ENCODE measurements at places on chromosomes 6 and 20. TPM values are rescaled to one million over a fixed set of nuclear protein-coding genes. Genes with fewer than 3 reads are reported as not detected.

Gene HLA-DPB1
- total RNA-seq = not detected

GRCh38 chr6:11277275-11278206 is 45.1 kb upstream of the NEDD9 start:
- DNase-seq = peak; percentile 87

Gene MYH7B
- not detected for total RNA-seq

Gene CTAGE9
- total RNA-seq = not detected

DNA sequence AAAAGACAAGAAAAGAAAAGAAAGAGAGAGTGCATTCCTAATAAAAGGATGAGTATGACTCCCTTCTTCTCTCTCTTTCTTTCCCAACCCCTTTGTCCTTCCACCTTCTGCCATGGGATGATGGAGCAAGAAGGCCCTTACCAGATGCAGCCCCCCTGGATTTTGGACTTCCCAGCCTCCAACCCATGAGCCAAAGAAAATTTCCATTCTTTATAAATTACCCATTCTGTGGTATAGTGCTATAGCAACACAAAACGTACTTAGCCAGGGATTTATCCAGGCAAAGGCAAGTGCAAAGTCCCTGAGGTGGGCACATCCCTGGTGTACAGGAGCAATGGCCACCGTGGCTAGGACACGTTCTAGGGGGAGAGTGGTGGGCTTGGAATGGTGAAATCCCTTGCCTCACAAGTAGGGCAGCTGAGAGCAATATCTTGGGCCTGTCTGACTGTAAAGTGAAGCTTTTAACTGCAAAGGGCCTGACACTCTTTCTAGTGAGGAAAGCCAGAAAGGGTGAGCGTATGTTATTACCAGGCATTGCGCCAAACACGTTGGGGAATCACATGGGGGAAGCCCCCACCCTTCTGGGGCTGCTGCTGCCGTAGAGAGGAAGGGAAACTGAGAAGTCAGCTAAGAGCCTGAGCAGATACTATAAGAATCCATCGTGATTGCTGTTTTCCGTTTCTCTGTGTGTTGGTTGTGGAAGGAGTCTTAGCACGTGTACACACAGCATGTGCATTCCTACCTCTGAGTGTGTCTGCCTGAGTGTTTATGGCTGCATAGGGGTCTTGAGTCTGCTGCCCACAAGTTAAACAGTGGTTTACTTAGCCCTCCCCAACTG is 50.7 kb upstream of the SIRPA start:
- DNase-seq = no peak

DNA sequence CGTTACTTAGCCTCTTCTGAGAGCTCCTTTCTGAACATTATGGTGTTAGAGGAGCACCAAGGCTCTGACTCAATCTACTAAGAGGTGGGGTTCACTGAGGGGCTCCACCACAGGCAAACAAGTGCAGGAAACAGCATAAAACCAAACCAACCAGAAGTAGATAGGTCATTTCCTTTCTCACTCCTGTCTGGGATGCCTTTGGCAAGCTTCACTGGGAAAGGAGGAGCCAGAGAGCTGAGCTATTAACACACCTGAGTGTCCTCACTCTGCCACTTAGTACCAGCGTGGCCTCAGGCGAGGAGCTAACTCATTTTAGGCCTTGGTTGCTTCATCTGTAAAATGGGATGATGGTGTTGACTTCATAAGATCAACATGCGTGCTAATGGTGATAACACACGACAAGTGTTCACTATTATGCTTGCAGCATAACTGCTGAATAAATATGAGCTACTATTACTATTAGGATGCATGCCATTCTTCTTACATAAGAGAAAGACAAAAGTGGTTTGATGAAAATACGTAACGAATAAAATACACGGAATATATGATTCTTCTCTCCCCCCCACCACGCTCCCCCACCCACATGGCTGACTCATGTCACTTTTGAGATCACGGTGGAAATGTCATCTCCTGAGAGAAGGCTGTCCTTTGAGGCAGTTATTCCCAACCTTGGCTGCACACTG is 185.4 kb downstream of the BCAS1 start:
- no peak for DNase-seq

DNA sequence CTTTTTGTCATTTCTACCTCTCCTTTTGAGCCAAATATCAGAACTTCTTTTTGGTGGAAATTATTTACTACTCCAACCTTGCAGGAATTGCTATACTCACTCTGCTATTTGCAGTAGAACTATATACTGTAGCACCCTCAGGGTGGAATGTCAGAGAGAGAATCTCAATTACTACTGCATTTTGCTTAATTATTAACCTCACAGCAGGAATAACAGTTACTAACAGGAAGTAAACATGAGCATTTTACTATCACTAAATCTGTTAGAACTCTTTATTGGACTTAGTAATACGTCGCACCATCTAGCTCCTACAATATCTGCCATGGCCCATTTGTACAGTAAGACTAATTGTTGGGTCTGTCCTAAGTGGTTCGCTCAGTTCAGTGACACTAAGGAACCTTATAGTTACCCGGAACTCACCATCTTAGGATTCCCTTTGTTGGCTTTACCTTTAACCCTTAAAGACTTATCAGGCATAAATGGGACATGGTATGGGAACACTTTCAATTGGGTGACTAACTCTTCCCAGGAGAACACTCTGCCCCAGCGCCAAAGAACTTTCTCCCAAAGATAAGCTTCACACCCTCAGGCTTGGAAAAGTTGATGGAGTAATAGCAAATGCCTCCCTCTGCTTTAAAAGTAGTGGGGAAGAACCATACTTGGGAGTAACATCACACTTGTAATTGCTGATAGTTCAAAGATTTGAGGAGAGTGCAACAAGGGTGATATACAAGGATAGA is 38.8 kb downstream of the PLN start:
- DNase-seq = no peak

DNA sequence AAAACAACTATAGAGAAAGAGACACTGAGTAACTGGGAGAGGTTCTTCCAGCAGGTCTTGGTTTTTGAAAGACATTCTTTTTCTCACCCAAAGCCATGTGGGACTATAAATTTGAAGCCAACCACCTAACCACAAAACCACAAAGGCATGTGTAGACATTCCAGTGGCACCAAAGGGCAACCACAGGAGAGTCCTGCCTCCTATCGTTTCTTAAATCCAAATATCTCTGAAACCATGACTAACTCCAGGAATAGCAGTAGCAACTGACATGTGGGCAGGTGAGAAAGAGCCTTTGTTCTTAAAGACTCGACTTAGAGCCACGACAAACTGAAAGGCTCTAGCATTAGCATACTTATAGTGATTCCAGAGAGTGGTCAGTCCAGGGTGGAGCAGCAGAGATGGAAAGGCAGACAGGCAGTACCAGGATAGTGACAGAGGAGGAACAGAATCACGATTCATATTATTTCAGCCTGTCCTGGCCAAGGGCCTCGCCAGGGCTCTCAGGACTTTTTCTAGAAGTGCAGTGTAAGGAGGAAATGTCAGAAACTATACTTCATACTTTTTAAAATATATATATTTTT is 9.4 kb upstream of the COL9A1 start:
- peak; percentile 91 for DNase-seq

Gene RAB44
- not detected for total RNA-seq

- no peak for DNase-seq
These were observed 103.8 kb downstream of the CEBPB start for GRCh38 chr20:50294164-50295088.

GRCh38 chr6:139525415-139525814 is 151.0 kb upstream of the CITED2 start:
- DNase-seq = no peak

Gene FILIP1
- total RNA-seq = not detected

Gene TRAPPC3L
- total RNA-seq = not detected

- no peak for DNase-seq
These were observed 158.3 kb upstream of the IRAK1BP1 start for GRCh38 chr6:78709021-78709420.

DNA sequence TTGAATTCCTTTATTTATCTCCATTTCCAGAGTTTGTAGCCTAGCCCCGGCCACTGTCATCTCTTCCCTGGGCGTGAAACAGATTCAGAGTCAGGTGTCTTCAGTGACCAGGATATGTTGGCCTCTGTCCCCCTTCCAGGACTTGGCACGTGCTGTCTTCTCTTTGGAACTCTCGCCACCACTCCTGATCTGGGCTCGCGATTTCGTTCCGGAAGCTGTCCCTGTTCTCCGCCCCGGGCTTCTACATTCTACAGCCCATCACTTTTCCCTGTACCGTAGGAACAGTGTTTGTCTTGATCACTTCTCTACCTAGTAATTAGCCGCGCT is 739 bp downstream of the GSS start:
- no peak for DNase-seq

Gene PRDM13
- 1.9 TPM for total RNA-seq

DNA sequence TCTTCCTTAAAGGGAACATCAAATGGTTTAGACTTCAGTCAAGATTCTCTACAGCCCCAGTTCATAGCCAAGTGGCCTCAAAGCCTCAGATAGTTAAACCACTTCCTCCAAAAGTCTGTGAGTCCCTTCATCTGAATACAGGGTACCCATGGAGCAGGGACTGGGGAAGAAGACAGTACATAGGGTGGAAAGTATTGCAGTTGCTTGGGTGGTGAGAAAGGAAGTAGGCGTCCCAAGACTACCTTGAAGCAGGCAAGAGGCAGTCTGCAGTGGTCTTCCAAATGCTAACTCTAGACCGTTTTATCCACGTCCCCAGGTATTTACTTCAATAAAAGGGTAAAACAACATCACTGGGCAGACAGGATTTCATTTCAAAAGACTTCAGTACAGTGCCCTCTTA is 2.0 kb downstream of the FYN start:
- DNase-seq = no peak

Gene ANGPT4
- total RNA-seq = not detected
